Fibroblast of lung (primary cell): ENCODE measurements at places on chromosomes 16 and 17. TPM values are rescaled to one million over a fixed set of nuclear protein-coding genes. Genes with fewer than 3 reads are reported as not detected.

MYH8 gene
- not detected in 2 replicates for total RNA-seq

SLC16A6 gene
- 1.5 and 8.3 TPM in 2 replicates for total RNA-seq

IRF8 gene
- 0.26 TPM in 1 of 2 replicates, not detected in the other for total RNA-seq

PLCG2 gene
- total RNA-seq, result 0.66 and 0.77 TPM in 2 replicates

NUP85 gene
- total RNA-seq, result 18.5 and 21.3 TPM in 2 replicates

NHERF2 gene
- 16.9 and 21.5 TPM in 2 replicates for total RNA-seq

KDM8 gene
- 1.8 and 3.6 TPM in 2 replicates for total RNA-seq

EXOC3L1 gene
- total RNA-seq, result 0.26 and 0.33 TPM in 2 replicates

HASPIN gene
- total RNA-seq, result 0.51 and 2.0 TPM in 2 replicates

CLDN9 gene
- total RNA-seq, result not detected in 2 replicates

CD300LB gene
- not detected in 2 replicates for total RNA-seq

AGRP gene
- total RNA-seq, result not detected in 2 replicates

SEZ6L2 gene
- 1.8 and 2.6 TPM in 2 replicates for total RNA-seq

TMC7 gene
- total RNA-seq, result 0.51 and 1.5 TPM in 2 replicates

KRT20 gene
- total RNA-seq, result not detected in 2 replicates

RNF135 gene
- 11.3 and 13.4 TPM in 2 replicates for total RNA-seq

BFAR gene
- 78.4 and 81.2 TPM in 2 replicates for total RNA-seq

ZG16B gene
- total RNA-seq, result not detected in 2 replicates

ZNF689 gene
- 4.6 and 6.1 TPM in 2 replicates for total RNA-seq

ARL5C gene
- not detected in 2 replicates for total RNA-seq

CDH1 gene
- under 0.01 TPM in 1 of 2 replicates, not detected in the other for total RNA-seq

CHRNE gene
- total RNA-seq, result 0.51 and 0.66 TPM in 2 replicates

SLC12A3 gene
- total RNA-seq, result not detected in 2 replicates

SLFN14 gene
- not detected in 2 replicates for total RNA-seq

FAM234A gene
- total RNA-seq, result 67.0 and 68.5 TPM in 2 replicates

HEATR3 gene
- 23.9 and 26.7 TPM in 2 replicates for total RNA-seq

ABCC11 gene
- under 0.01 and 0.17 TPM in 2 replicates for total RNA-seq

GLTPD2 gene
- not detected in 2 replicates for total RNA-seq

CRYM gene
- total RNA-seq, result 0.26 and 0.50 TPM in 2 replicates

SMIM36 gene
- total RNA-seq, result not detected in 2 replicates

CD300LG gene
- not detected in 2 replicates for total RNA-seq

C16orf89 gene
- total RNA-seq, result 5.9 and 9.8 TPM in 2 replicates

AIPL1 gene
- total RNA-seq, result under 0.01 TPM in 1 of 2 replicates, not detected in the other

CRHR1 gene
- not detected in 2 replicates for total RNA-seq

MPP3 gene
- total RNA-seq, result 4.4 and 6.9 TPM in 2 replicates

IRX6 gene
- not detected in 2 replicates for total RNA-seq

TLCD1 gene
- 4.1 and 6.6 TPM in 2 replicates for total RNA-seq

CRLF3 gene
- total RNA-seq, result 14.1 and 16.7 TPM in 2 replicates

UBALD2 gene
- total RNA-seq, result 2.6 and 7.3 TPM in 2 replicates

KREMEN2 gene
- total RNA-seq, result not detected in 2 replicates

NOMO2 gene
- total RNA-seq, result 88.9 and 186 TPM in 2 replicates

RHBDL1 gene
- total RNA-seq, result 2.6 and 7.1 TPM in 2 replicates

VPS35 gene
- 92.3 and 93.5 TPM in 2 replicates for total RNA-seq

SOCS1 gene
- total RNA-seq, result 13.6 and 21.1 TPM in 2 replicates

PCTP gene
- total RNA-seq, result 16.9 and 20.6 TPM in 2 replicates

MMP28 gene
- total RNA-seq, result 2.8 and 4.6 TPM in 2 replicates

LYRM1 gene
- 87.1 and 131 TPM in 2 replicates for total RNA-seq

P4HB gene
- total RNA-seq, result 633 and 1,034 TPM in 2 replicates
